ENCODE measurements at places on chromosomes 1 and 21.

DNA sequence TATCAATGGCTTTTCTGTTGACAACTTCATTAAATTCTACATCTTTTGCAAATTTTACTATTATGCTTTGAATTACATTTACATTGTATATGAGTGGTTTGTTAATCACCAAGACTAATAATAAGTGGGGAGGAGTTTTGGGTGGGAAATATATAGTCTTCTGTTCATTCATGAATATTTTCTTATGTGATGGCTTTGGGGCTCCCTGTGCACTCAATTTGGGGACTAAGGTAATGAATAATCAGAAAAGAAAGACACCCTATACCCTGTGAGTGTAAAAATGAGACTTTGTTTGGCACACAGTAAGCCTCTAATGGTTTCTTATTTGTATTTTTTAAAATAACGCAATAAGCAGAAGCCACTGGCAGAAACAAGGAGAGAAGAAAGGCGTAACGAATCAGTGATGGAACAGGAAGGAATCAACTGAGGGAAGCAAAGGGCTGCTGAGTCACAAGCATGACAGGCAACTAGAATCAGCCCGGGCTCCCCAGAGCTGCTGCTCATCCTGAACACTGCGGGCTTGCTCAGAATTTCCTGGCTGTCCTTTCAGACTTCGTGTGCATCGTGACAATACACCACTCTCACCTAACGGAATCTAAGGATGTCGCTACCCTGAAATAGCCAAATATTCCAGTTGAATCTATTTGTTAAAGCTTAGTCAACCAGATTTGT, 20.8 kb upstream of the RGS2 start:
- peak; percentile 46 for DNase-seq

DNA sequence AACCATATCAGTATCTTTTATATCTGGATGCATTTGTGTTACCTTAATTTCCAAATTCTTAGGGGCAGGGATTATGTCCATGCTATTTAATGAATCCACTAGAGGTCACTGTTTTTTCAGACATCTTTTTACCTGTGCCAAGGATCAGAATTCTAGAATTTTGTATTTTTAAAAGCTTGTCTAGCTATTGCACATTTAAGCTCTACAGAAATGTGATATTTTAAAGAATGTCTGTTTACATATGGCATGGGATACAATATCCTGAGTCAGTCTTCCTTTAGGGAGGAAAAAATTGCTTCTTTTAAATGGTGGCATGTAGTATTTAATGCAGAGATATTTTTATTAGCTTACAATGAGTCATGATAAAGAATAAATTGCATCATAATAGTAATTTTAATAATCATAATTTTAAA, 11.3 kb downstream of the RPAP2 start:
- DNase-seq, result no peak

- DNase-seq, result no peak
These were observed 472.0 kb downstream of the SMYD3 start for GRCh38 chr1:246035060-246035541.

GRCh38 chr1:226268421-226269124, 40.4 kb downstream of the LIN9 start:
- peak; percentile 13 for DNase-seq

DNA sequence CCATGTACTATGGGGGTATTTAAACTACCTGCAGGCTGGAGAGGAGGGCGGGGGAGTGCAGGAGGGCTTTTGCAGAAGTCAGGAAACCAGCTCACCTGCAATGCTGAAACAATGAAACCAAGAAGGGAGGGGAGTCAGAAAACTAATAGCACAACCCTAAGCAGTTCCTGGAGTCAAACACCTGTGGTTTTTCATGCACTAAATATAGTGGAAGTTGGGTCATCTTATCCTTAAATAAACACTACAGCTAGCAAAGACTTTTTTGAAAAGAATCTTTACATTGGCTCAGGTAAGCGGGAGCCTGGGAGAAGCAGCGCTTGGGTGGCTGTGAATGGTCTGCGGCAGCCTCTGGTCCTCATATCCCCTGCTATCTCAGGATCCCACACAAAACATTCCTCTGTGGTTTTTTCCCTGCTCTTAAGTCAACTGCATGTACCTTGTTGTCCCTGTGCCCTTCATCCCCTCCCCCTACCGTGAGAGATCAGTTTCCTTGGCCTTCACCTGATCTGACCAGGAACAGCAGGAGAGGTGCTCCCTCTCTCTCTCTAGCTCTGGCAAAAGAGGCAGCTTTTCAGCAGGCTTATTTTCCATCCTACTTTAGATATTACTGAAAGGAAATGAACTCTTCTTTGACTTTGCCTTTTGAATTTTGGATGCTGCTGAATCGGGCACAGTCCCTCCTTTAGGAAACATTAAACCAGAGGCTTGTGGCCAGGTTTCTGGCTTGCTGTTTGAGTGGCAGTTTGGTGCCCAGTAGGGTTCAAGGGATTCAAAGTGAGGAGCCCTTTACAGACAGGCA, 26.6 kb downstream of the TENT5C start:
- no peak for DNase-seq

GRCh38 chr1:52836035-52836434, 6.5 kb upstream of the ZYG11A start:
- no peak for DNase-seq

- no peak for DNase-seq
These were observed 46.5 kb downstream of the COQ8A start for GRCh38 chr1:226986496-226987178.

DNA sequence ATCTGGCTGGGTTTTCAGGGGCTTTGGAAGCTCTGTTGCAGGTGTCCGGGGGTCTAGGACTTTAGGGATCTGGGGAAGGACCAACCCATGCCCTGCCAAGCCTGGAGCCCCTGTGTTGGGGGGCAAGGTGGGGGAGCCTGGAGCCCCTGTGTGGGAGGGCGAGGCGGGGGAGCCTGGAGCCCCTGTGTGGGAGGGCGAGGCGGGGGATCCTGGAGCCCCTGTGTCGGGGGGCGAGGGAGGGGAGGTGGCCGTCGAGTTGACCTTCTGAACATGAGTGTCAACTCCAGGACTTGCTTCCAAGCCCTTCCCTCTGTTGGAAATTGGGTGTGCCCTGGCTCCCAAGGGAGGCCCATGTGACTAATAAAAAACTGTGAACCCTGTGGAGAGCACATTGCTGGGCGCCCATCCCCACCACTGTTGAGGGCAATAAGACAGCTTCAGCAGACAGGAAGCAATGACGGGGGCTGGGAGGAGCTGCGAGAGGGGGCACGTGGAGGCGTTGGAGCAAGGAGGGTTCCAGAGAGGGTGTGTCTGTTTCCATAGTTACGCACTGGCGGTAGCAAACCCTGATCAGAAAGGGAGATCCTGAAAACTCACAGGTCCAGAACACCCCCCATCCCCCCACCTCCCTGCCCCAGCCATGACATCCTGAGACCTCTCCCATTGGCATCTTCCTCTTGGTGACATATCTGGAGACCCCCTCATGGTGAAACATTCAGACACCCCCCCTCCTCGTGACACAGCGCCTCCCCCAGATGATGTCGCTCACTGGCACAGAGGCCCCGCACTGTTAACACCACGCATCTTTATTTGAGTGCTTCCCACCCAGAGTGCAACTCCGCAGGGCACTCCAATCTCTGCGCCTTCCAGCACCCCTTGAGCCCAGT, 8.4 kb downstream of the MYBPH start:
- DNase-seq, result no peak

Data from AG09309 (cell line).